ENCODE measurements at places on chromosomes 16 and 17. TPM values are rescaled to one million over a fixed set of nuclear protein-coding genes. Genes with fewer than 3 reads are reported as not detected.

PLA2G10 gene
- not detected for total RNA-seq

CDK3 gene
- 10.0 TPM for total RNA-seq

HSD17B1 gene
- 0.59 TPM for total RNA-seq

MCRIP2 gene
- 22.4 TPM for total RNA-seq

TMEM238L gene
- total RNA-seq: not detected

ZG16 gene
- total RNA-seq: not detected
